SK-N-SH (cell line): ENCODE measurements at places on chromosomes 5 and 9.

DNA sequence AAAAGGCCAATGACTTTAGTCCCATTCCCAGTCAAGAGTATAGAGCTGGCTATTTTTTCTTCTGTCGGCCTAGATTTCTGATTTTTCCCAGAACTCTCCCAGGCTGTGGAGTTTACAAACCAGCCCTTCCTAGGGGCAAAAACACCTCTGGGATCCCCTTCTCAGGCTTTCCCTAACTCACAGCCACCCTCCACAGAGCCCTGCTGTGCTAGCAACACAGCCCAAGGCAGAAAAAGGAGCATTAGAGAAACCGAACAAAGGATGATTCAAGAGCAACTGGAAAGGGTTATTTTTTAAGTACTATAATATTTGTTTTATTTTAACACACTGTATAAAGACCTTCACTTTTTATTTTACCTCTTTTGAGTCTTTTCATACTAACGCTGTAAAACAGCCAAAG is 234.8 kb downstream of the GLIS3 start:
- DNase-seq = no peak

GRCh38 chr5:141155540-141156374 is 5.9 kb downstream of the PCDHB6 start:
- no peak for DNase-seq

DNA sequence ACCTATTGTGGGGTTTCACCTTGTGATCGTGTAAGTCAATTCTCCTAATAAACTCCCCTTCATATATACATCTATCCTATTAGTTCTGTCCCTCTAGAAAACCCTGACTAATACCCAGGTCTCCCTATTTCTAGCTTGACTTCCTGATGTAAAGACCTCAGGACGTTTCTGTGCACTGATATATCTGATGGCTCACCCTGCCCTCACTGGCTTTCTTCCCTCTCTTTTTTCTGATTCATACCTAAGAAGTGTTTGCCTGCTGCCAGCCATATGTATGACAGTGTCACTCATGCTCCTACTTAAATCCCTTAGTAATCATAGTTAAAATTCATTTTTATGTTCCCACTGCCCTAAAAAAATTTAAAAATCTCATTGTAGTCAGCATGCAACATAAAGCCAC is 124.8 kb upstream of the CCNG1 start:
- no peak for DNase-seq

GRCh38 chr5:81292130-81292529 is 9.3 kb upstream of the ZCCHC9 start:
- DNase-seq = no peak

- no peak for DNase-seq
Observed at GRCh38 chr5:39021413-39021812, 52.8 kb downstream of the RICTOR start.

DNA sequence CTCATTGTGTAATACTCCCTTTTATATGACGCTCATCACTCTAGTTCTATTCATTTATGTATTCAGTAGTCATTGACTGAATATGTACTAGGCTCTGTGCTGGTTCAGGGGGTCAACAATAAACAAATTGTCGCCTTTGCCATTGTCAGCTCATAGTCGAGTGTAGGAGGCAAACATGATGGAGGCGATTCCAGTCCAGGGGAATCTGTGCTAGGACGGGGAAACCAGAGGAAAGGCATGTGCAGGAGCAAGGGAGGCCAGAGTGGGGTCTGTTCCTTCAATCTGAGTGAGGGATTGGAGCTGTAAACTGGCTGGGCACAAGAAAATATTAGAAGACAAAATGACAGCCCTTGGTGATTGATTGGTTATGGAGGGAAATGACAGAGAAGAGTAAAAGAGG is 83.9 kb downstream of the ANGPTL2 start:
- DNase-seq = no peak
